ENCODE measurements at places on chromosomes 12 and 14.

DNA sequence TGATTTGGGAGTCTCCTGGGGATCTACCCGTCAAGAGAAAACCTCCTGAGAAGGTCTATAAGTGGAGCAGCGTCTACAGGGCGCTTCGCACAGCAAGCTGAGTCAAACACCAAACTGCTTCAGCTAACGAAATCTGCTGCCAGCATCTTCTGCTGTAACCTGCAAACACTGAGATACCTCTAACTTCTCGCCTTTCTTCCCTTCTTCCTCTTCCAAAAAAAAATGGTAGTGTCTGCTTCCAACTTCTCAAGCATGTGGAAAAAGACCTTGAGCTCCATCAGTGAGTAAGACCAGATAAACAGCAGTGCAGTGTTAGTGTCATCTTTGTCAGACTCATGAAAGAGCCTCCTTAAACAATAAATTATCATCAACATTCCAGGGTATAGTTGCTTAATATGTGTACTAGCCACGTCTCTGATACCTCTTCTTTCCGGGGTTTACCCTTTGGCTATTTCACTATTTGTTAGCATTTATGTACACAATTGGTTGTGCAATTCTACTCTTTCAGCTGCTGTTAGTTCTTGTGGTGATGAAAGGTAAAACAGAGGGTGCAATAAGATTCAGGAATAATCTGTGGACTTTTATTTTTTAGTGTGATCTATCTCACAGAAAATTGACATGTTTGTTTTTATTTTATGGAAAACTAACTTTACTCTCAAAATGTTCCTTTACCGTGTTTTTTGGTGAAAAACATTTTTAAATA is 81.6 kb downstream of the LLPH start:
- no peak for DNase-seq

- DNase-seq: no peak
Measured at GRCh38 chr14:54562334-54562733, 4.6 kb upstream of the SAMD4A start.

DNA sequence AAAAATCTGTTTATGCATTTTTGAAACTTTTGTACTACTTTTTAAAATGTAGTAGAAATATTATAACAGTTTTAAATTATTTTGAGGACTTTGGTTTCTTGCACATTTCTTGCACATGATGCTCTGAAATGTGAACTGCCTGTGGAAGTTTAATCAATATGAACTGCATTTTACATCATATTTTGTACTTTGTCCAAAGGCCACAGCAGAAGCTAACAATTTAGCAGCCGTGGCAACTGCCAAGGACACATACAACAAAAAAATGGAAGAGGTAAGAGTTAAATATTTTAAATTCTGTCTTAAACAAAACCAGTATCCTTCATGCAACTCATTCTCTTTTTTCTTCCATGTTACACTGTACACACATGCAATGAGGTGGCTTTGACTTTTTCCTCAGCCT is 45.1 kb downstream of the SAV1 start:
- DNase-seq: no peak

DNA sequence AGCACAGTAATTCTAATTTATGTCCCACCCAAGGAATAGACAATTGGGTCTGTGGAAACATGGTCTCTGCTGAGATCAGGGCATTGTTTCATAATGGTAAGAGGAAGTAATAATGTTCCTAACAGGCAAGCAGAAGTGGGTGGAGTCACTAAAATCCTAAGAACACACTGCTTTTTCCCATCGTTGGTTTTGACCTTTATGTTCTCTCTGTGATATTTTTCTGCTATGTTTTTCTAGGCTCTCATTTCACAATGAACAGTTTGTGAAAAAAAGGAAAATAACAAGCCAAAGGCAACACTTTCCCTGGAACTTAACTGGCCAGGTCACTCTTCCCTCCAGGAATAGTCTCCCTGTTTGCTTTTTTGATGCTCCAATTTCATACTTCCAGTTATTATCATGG is 80.6 kb upstream of the OVCH1 start:
- no peak for DNase-seq

GRCh38 chr12:61863811-61864210 is 396.4 kb upstream of the USP15 start:
- no peak for DNase-seq

- DNase-seq: no peak
Measured at GRCh38 chr14:52081964-52082363, 13.1 kb upstream of the NID2 start.

- no peak for DNase-seq
Measured at GRCh38 chr12:68899251-68899771, 33.7 kb downstream of the CPM start.

DNA sequence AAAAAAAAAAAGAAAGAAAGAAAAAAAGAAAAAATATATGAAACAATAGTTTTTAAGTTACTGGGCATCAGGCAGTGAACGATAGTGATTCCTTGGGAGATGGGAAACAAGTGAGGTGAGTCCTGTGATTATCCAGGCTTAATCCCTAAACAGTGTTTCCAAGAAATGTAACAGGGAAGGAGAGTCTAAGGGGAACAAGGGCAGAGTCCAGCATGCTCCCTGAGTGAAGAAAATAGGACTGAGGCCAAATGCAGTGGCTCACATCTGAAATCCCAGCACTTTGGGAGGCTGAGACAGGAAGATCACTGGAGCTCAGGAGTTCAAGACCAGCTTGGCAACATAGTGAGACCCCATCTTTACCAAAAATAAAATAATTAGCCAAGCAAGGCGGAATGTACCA is 40.7 kb downstream of the R3HDM2 start:
- no peak for DNase-seq

DNA sequence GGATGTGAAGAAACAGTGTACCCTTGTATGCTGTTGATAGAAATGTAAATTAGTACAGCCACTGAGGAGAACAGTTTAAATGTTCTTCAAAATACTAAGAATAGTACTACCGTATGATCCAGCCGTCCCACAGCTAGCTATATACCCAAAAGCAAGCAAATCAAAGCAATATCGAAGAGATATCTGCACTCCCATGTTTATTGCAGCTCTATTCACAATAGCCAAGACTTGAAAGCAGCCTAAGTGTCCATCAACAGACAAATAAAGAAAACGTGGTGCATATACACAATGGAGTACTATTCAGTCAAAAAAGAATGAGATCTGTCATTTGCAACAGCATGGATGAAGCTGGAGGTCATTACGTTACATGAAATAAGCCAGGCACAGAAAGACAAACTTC is 88.5 kb upstream of the SLC38A4 start:
- DNase-seq: no peak

Data from DMS 273 treated with DMSO at 0.1 percent for 48 hours (cell line).